ENCODE measurements at places on chromosomes 16 and 17.

DNA sequence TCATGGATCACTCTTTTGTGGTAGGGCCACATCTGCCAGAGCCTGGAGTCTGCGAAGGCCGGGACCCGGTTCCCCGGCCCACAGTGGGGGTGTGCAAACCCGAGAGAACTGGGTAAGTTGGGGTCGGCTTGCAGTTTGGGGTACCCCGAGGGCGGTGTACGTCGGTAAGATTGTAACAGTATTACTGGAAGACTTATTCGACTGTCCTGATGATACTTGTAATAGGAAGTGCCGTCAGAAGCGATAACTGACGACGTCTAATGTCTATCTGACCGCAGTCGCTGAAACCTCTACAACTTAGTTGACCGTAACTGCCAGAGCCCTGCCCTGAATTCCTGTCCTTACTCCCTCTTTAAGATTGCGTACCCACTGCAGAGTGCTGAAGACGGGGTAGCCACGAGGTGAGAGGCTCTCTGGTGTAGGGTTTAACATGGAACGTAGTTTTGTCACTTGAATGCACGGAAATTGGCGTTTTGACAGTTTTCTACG, 24.0 kb downstream of the TRPV2 start:
- DNase-seq = no peak

- peak; percentile 47 for DNase-seq
Observed at GRCh38 chr16:85754413-85754812, 3.5 kb upstream of the C16orf74 start.

DNA sequence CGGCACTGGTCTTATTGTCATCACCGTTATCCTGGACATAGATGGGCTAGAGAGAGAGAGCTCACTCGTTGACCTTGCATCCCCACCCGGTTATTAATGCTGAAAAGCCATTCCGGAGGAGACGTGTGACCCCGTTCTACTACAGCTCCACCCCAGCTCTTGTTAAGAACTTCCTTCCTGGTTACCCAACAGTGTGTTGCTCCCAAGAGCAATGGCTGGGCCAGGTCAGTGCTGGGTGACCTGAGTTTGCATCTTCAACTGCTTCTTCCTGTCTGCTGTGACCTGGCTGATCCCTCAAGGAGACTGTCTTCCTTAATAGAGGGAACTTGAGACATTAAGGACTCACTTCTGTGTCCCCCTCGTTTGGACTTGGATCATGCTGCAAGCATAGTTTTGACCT, 96.1 kb upstream of the SDK2 start:
- DNase-seq = no peak

- no peak for DNase-seq
Observed at GRCh38 chr17:1123393-1123831, 56.4 kb downstream of the ABR start.

DNA sequence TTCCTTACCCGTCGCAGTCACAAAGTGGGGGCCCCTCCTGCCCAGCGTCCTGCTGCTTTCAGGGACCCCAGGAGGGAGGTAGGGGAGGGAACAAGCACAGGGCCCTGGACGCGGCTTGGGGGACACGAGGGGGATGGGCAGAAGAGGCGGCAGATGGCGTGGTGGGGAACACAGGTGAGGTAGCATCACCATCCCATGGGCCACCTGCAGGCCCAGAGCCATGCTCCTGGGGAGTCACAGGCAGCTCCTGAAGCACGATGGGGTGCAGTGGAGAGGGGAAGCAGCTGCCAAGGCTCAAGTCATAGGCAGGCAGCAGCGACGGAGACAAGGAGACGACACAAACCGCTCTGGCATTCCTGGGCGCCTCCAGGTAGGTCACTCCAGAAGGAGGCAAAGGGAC, 10.8 kb downstream of the UNKL start:
- DNase-seq = no peak

DNA sequence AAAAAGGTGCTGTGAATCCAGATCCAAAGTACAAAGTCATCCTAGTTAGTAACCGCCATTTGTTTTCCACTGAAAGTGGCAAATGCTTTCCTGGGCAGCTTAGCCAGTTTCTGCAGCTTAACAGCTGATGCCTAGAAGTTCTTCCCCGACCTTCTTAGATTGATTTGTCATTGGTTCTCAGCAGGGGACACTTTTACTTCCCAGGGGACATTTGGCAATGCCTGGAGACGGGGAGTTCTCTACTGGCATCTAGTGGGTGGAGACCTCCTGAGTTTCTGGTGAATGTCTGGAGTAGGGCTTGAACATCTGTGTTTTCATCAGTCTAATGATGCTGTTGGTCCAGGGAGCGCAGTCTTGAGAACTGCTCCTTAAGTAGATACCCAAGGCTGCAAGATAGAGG, 7.6 kb downstream of the DNAJA3 start:
- DNase-seq = no peak

All from SK-N-MC (cell line).